ENCODE measurements at places on chromosomes 16 and 17.

- DNase-seq = no peak
Observed at GRCh38 chr16:1026057-1026783, 44.6 kb downstream of the SOX8 start.

- DNase-seq = no peak
Observed at GRCh38 chr16:2337431-2338296, 2.9 kb downstream of the ABCA3 start.

DNA sequence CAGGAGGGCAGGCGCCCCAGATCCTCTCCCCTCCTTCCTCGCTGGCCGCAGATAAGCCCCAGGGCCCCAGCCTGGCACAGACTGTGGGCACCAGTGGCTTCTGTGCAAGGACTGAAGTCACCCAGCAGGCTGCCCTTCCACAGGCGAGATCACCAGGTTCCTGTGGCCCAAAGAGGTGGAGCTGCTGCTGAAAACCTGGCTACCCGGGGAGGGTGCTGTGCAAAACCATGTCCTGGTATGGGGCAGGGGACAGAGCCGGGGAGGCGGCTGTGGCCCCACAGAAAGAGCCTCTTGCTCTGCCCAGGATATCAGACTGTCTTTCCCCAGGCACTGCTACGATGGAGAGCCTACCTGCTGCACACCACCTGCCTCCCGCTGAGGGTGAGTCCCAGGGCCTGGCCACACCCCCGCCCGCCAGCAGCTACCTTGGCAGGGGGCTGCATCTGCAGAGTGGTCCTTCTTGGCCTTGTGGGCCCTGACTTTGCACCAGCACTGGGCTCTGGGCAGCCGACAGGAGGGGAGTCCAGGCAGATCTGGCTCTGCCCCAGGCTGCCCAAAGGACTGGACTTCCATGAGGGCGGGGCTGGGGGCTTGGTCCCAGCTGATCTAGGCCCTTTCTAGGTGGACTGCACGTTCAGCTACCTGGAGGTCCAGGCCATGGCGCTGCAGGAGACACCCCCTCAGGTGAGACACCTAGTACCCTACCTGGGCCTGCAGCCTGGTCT lies 615 bp downstream of the CARMIL2 start:
- DNase-seq = no peak

DNA sequence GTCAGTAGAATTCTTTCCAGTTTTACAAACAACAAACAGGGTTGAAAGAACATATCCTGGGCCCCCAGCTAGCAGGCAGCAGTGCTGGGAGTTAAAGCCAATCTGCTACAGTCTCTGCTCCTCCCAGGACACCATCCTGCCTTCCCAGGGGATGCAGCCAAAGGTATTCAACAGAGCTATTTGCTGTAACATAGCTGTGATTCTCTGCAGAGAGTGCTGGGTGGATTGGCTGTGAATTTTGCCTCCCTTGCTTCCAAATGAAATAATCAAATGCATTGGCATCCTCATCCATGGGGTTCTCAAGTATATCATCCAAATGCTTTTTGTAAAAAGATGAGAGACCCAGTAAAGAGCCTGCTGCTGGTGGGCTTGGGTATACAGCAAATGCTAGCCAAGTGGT lies 124.3 kb downstream of the NPIPB5 start:
- DNase-seq = no peak

DNA sequence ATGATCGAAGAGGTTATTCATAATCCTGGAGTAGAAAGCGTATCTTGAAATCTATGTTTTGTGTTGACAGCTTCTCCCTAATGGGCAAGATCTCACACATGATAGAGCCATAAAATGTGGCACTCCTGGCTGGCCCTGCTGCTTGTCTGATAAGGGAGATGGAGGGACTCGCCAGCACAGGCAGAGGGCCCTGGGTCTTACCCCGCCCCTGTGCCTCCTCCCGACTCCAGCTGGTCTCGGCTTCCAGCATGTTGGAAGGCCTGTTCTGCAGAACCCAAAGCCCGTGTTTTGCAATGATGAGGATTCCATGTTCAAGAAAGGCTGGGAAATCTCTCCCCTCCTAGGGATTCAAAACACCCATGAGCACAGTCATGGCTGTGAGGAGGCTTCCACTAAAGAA lies 106.7 kb upstream of the SDK2 start:
- no peak for DNase-seq

- DNase-seq = no peak
Observed at GRCh38 chr17:44389723-44390202, 314 bp upstream of the ITGA2B start.

GRCh38 chr17:48960834-48961515 lies 7.4 kb downstream of the GIP start:
- no peak for DNase-seq

GRCh38 chr16:87560428-87561199 lies 41.7 kb upstream of the JPH3 start:
- no peak for DNase-seq

DNA sequence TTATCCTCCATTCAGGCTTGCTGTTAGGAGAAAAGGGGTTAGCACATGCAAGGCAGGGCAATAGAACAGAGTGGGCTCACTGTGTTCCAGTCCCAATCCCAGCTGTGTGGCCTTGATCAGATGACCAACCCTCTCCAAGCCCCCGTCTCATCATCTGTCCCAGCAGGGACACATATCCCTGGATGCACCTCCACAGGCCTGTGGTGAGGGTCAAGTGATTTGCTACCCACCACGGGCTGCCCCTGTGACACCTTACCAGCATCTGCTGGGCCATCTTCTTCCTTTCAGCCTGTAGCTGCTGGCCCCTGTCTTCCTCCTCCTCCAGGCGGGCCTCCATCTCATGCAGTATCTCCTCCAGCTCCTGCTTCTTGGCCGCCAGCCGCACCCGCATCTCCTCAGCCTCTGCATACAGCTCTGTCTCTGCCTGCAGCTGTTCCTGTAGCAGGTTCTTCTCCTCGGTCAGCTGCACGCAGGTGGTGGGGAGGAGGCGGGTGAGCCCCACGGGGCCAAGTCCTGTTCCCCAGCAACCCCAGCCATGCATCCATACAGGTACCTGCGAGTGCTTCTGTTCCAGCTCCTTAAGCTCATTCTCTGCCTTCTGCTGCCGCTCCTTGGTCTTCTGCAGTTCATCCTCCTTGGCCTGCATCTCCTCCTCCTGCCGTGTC lies 91.3 kb downstream of the NDE1 start:
- DNase-seq = no peak

DNA sequence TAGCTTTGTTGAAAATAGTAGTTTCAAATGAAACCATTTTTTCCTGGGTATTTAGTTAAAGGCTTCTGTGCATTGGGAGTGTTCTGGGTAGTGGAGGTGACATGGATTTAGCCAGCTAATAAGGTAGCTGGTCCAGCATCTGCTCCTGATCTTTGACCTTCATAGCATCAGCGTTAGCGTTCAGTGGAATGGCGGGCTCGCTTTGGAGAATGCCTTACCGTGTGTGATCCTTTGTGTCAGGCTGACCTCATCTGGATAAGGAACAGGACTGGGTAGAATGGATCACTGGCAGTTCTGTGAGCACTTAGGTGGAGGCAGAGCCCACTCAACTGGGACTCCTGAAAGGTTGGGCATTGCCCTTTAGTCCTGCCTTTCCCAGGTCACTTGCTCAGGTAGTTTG lies 3.7 kb downstream of the SAP30BP start:
- no peak for DNase-seq

DNA sequence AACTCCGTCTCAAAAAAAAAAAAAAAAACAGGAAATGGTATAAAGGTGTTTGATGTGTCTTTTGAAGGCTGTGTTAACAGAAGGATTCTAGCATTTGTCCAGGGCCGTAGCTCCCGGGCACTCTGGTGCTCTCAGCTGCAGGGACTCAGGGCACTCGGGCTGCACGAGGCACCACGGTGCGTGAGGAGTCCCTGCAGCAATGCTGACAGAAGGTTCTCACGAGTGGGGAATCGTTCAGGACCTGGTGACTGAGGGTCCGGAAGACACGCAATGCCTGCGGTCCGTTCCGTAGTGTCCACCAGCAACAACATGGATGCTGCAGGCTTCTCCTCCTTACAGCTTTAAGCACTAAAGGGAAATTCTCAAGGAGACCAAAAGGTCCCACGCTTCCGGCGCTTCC lies 12.6 kb upstream of the FAAP100 start:
- no peak for DNase-seq

DNA sequence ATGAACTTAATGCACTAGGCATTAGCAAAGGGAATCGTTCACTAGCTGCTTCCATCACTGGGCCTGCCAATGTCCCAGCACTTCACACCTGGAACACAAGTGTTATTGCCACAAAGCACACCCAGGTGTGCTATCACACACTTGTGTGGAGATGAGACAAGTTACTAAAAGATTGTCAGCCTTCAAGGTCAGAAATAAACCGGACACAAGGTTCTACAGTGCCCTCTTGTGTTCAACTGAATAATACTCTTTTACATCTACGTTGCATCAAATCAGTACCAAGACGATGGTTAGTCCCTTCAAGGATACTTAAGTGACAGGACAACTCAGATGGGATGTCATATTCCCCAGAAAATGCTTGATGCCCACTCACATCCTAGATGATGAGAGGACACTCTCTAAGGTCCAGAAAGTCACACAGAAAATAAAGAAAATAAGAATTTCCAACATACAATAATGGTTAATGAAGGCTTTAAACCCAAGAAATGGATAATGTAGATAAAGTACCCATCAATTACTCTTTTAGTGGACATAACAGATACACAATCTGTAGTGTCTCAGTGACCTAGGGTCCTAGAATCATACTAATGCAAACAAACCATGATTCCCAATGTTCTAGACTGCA lies 16.4 kb upstream of the GLG1 start:
- no peak for DNase-seq

Data from stimulated activated CD8-positive, alpha-beta memory T cell treated with anti-CD3 and anti-CD28 coated beads, Interleukin-4, amount 100 ng/mL, for 1 hour (primary cell).